ENCODE measurements at places on chromosomes 5 and 9.

DNA sequence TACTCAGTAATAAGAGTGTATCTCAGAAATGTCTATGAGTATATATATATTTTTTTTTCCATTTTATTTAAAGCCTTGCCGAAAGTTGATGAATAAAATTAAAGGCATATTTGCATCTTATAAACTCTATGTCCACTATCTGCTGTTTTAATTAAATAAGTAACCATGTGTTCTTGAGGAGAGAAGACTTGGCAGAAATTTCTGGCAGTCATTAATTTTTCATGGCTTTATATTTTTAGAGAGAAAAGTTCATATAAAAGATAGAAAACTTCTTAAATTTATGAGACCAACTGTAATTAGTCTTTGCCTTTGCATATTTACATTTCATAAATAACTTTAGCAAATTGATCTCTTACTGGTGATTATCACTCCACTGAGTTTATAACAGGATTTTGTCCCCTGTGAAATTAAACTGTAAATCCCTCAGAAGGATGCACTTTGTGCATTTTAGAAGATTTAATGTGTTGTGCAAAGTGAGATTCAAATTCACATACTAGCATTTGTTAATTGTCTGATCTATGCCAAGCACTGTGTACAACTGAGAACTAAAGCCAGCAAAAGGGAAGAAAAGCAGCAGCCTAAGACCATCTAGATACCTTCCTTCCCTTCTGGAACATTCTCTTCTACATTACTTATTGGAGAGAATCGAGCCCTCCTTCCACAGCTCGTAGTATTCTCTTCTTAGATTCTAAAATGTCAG is 108.7 kb downstream of the SNCAIP start:
- DNase-seq: no peak

DNA sequence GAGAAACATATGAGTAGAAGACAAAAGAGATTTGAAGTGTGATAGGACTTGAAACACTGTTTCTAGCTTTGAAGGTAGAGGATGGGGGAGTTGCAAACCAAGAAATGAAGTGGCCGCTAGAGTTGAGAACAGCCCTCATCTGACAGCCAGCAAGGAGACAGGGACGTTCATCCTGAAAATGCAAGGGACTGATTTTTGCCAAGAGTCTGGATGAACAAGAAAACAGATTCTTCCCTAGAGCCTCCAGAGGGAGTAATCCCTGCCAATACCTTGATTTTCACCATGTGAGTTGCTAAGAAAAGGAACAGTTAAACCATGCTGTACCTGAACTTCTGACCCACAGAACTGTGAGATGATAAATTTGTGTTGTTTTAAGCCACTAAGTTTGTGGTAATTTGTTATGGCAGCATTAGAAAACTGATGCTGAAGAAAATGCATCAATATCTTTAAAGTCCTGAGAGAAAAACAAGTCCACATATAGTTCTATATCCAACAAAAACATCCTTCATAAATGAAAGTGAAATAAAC is 154.0 kb upstream of the ADAMTSL1 start:
- no peak for DNase-seq

GRCh38 chr9:122900791-122901190 is 4.4 kb downstream of the RC3H2 start:
- DNase-seq: no peak

GRCh38 chr9:106657926-106658325 is 205.0 kb upstream of the ZNF462 start:
- DNase-seq: no peak

DNA sequence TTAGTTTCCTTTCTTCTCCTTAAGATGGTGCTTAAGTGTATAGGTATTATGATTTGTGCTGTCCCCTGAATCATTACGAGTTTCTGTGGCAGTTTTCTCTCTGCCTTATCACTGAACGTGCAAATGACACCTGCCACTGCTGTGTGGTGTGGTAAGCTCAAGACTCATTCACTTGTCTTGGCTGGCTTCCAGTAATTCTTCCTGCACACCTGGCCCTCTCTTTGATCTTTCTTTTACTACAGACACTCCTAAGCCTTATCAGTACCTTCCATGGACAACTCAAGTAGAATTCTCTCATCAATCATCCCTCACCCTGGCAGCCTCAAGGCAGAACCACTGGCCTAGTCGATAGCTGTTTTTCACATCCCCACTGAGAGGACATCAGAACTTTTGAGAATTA is 82.6 kb upstream of the ADAMTS19 start:
- DNase-seq: no peak

Data from lower lobe of right lung (tissue), 2 donors.